Stimulated activated naive CD8-positive, alpha-beta T cell treated with anti-CD3 and anti-CD28 coated beads, Interleukin-15, amount 100 ng/mL, for 72 hours (primary cell): ENCODE measurements at places on chromosomes 3 and 15.

GRCh38 chr3:46830801-46831200, 32.4 kb downstream of the MYL3 start:
- no peak for DNase-seq

DNA sequence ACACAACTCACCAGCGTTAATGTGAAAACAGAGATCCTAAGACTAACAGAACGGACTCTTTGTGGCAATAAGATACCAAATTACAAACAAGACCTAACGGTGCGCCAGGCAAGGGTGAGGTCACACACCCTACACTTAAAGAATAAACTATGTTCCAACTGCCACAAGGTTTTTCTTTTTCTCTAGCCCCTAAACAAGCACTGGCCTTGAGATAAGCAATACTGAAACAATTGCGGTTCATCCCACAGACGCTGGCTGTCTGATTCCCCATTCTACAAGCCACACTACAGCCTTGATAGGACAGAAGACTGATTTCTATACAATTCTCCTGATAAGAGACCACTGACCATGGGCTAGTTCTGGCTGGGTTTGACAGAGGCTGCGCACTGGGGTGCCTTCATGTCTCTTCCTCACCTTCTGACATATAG, 20.5 kb upstream of the LIMD1 start:
- no peak for DNase-seq

DNA sequence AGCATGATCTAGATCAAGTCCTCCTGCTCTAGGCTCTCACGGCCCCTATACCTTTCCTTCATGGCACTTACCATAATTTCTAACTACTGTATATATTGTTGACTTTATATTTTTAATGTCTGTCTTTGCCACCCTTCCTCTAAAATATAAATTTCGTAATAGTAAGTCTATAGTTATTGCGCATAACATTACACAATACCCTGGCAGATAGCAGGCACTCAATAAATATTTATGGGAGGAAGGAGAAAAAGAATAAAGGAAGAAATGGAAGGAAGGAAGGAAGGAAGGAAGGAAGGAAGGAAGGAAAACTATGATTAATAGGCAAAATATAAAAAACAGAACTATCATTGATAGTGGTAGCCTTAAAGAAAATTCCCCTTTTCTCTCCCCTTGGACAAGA, 190.3 kb upstream of the LMCD1 start:
- no peak for DNase-seq

GRCh38 chr3:171192176-171192854, 165.8 kb upstream of the SLC2A2 start:
- no peak for DNase-seq

- DNase-seq = no peak
Observed at GRCh38 chr3:149406244-149406752, 28.8 kb upstream of the TM4SF1 start.

- DNase-seq = no peak
Observed at GRCh38 chr15:81567924-81568323, 193.9 kb upstream of the TMC3 start.

DNA sequence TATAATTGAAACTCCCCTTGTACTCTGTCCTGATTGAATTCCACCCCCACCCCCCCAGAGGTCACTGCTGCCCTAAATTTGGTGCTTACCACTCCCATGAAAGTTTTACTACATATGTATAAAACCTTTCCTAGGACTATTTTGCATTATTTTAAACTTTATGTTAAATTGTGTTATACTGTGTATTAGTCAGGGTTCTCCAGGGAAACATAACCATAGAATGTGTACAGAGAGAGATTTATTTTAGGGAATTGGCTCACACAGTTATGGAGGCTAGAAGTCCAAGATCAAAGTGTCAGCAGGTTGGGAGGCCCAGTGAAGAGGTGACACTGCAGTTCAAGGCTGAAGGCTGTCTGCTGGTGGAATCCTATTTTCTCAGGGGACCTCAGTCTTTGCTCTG, 29.2 kb downstream of the BFSP2 start:
- DNase-seq = no peak

- no peak for DNase-seq
Observed at GRCh38 chr15:35522061-35522460, 23.9 kb downstream of the DPH6 start.

GRCh38 chr15:36177590-36178302, 401.7 kb upstream of the CDIN1 start:
- no peak for DNase-seq

- no peak for DNase-seq
Observed at GRCh38 chr15:37771465-37771864, 163.0 kb upstream of the TMCO5A start.

DNA sequence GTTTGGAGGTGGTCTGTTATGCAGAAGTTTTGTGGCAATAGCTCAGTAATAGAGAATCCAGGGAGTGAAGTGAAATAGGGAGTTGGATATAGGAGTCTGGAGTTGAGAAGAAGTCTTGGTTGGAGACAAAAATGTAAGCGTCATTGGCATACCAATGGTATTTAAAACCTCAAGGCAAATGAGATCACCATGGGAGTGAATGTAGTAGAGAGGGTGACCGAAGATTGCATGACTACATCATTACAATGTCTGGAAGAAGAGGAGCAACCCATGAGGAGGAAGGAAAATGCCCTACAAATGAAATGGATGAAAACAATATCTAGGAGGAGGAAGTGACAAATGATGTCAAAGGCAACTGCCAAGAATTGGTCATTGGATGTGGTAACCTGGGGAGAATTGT, 54.4 kb downstream of the CNTN4 start:
- no peak for DNase-seq

DNA sequence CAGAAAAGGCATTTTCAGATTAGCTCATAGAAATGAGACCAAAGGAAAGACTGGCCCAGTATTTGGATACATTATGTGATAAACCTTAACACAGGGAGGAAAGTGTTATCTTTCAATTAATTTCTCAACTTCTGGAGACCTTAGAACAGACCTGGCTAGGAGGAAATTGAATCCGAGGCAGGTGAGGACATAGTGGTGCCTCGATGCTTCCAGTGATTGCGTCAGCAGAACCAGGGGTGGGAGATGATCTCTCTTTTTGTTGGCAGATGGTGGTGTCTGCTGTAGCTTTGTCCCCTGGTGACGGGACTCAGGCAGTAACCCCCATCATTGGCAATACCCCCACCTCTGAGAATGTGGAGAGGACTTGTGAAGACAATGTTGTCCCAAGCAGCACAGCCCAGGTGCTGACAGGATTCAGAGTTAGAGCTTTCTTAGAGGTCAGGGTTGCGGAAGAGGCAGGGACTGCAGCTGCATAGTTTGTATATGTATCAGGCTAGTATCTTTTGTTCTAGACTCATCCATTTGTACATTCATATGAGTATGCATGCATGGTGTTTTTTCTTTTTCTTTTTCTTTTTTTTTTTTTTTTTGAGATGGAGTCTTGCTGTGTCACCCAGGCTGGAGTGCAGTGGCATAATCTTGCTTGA, 27.9 kb upstream of the MUC20 start:
- DNase-seq = peak; percentile 10

GRCh38 chr3:128347282-128347681, 119.4 kb downstream of the DNAJB8 start:
- DNase-seq = no peak

- no peak for DNase-seq
Observed at GRCh38 chr3:17752436-17752835, 10.0 kb upstream of the TBC1D5 start.

- DNase-seq = no peak
Observed at GRCh38 chr3:116135457-116136085, 309.7 kb downstream of the LSAMP start.

GRCh38 chr3:55489798-55490132, 2.7 kb upstream of the WNT5A start:
- DNase-seq = no peak

DNA sequence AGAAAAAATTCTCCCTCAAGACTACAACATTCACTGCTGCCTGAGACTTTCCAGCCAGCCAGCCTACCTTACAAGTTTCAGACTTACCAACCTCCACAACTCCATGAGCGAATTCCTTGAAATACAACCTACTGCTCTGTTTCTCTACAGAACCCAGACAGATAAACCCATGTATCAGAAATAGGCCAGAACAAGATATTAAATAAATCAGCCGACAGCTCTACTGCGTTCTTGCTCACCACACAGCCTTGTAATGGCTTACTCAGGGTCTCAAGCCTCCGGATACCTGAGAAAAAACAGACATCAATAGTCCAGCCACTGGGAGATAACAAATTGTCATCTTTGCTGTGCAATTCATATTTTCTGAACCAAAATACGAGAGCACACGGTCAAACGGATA, 43.6 kb upstream of the LIPC start:
- DNase-seq = no peak

DNA sequence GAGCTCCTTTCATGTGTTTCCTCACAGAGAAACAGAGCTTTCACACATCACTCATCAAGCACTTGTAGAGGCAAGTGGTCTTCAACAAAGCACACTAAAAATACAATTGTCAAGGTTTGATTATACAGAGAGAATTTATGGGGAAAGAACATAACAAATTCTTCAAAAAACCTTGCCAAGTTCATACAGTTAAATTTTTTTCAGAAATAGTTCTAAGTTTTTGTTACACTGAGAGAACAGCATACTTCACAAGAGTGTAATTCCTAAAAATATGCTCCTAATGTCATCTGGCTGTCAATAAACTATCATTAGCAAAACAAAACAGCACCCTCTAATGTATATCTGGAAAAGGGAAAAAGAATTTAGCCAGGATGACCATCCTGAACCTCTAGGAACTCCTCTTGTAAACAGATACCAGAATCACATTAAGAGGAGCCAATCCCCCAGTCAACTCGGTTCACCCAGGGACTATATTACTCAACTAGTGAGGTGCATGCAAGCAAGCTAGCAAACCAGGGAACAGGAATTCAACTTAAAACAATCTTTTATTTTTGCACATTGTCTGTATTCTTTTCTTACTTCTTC, 63.3 kb downstream of the RAD18 start:
- no peak for DNase-seq
